ENCODE measurements at places on chromosomes 7 and 10. TPM values are rescaled to one million over a fixed set of nuclear protein-coding genes. Genes with fewer than 3 reads are reported as not detected.
A peak's percentile ranks its signal among the peaks of the same experiment; 100 is the strongest.

DNA sequence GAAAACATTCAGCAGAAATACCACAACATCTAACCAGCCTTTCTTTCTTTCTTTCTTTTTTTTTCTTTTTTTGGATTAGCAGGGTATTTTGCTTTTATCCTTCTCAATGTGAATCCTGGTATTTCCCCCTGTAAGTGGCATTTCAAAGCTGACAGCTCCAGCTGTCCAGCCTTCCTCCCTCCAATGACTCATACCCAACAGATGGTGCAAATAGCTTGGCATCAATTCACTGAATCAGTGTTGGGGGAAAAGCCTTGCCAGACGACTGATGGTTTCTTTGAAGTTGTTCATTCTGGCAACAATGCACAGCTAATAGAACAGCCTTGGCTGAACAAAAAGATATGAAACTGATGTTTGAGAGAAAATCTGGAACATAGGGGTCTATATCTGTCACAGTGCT, 316.8 kb upstream of the STEAP1 start:
- DNase-seq, result no peak
- peaks cover 8% of the 10 kb centered on the region for H3K4me1 ChIP-seq
- no peak overlapping the region for H3K4me3 ChIP-seq
- no peak overlapping the region for H3K27ac ChIP-seq

FAM25G gene
- not detected for total RNA-seq

GRCh38 chr10:61896854-61897661, 4.4 kb upstream of the ARID5B start:
- peak overlapping the region; percentile 73 for H3K4me3 ChIP-seq
- peak; percentile 56 for DNase-seq
- H3K27me3 ChIP-seq, result no peaks in the 10 kb centered on the region
- H3K36me3 ChIP-seq, result no peaks in the 10 kb centered on the region
- H3K4me1 ChIP-seq, result peaks cover 42% of the 10 kb centered on the region

GRCh38 chr10:88165849-88166271, 302.4 kb downstream of the PTEN start:
- H3K4me3 ChIP-seq, result no peak overlapping the region
- peaks cover 33% of the 10 kb centered on the region for H3K4me1 ChIP-seq
- peaks cover 1% of the 10 kb centered on the region for H3K27me3 ChIP-seq
- no peak overlapping the region for H3K27ac ChIP-seq
- H3K36me3 ChIP-seq, result peaks cover 4% of the 10 kb centered on the region

DNA sequence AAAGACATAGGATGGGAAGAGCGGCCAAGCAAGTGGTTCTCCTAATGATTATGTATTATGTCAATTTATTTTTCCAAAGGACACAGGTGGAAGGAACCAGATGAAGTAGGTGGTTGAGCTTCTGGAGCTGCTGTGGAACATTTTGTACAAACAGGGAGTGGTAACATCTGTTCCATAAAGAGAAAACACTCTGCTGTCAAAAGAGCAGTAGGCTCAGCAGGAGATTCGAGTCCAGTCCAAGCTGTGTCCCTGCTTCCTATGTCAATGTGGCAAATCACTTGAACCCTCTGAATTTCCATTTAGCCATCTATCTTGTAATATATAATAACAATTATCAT, 448.0 kb upstream of the ANKRD30A start:
- no peak overlapping the region for H3K4me3 ChIP-seq
- DNase-seq, result no peak
- no peaks in the 10 kb centered on the region for H3K36me3 ChIP-seq
- no peaks in the 10 kb centered on the region for H3K4me1 ChIP-seq
- no peaks in the 10 kb centered on the region for H3K27me3 ChIP-seq
- no peak overlapping the region for H3K27ac ChIP-seq

DNA sequence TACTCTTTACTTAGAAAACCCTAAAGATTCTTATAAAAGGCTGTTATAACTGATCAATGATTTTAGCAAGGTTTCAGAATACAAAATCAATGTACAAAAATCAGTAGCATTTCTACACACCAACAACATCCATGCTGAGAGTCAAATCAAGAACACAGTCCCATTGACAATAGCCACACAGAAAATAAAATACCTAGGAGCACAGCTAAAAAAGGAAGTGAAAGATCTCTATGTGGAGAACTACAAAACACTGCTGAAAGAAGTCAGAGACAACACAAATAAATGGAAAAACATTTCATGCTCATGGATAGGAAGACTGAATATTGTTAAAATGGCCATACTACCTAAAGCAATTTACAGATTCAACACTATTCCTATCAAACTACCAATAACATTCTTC, 427.0 kb downstream of the KCNMA1 start:
- no peak overlapping the region for H3K4me3 ChIP-seq
- H3K27me3 ChIP-seq, result no peaks in the 10 kb centered on the region
- no peaks in the 10 kb centered on the region for H3K36me3 ChIP-seq
- DNase-seq, result no peak
- no peaks in the 10 kb centered on the region for H3K4me1 ChIP-seq

AQP1 gene
- not detected for total RNA-seq

NEUROD6 gene
- not detected for total RNA-seq

GRCh38 chr10:119413471-119414080, 128.9 kb downstream of the RGS10 start:
- H3K36me3 ChIP-seq, result peaks cover 4% of the 10 kb centered on the region
- H3K4me3 ChIP-seq, result no peak overlapping the region
- DNase-seq, result no peak
- no peaks in the 10 kb centered on the region for H3K27me3 ChIP-seq

DNA sequence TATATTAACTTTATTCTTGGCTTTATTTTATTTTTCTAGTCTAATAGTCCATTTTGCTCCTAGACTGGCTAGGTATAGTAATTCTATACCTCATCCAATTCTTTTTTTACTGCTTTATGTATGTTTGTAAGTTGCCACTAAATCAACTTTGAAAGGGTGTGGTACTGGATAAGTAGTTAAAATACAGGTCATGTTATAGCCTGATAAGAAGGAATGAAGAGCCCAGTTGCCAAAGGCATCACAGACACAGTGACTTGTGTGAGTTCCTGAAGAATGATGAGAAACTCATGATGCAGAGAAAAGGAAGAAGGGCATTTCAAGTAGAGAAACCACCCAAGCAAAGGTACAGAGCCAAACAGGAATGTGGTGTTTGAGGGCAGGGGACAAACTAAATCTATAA, 27.3 kb downstream of the NAPEPLD start:
- H3K27ac ChIP-seq, result no peak overlapping the region
- H3K4me1 ChIP-seq, result no peaks in the 10 kb centered on the region
- no peak for DNase-seq
- H3K27me3 ChIP-seq, result no peaks in the 10 kb centered on the region
- peaks cover 30% of the 10 kb centered on the region for H3K36me3 ChIP-seq

TRIM50 gene
- total RNA-seq, result not detected

FAM149B1 gene
- 13.8 TPM for total RNA-seq

DNA sequence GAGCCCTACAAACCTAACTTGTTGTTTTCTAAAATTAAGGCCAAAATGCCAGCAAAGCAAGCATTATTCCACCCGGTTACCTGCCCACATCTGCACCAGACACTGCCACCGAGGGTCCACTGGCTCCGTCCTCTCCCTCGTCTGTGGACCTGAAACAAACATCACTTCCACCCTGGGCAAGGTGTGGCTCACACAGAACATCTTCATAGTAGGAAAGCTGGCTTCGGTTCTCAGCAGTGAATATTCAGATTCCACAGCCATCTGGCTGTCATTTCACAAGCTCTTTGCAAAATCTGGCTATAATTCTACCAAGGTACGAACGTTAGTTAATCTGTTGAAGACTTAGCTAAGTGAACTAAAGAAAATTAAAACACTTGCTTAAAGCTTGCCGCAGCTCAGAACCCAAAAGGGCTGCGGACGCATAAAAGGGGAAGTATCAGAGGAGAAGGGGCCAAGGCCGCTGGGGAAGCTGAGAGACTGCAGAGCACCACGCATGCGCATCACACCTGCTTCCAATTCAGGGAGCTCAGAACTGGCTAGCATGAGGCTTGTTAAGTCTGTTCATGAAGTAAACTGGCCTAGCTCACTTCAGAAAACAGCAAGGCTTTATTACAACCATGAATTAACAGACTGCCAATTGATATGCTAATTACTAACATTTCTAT, 46.1 kb downstream of the PTPRN2 start:
- no peak overlapping the region for H3K4me3 ChIP-seq
- no peak for DNase-seq
- no peaks in the 10 kb centered on the region for H3K4me1 ChIP-seq
- no peaks in the 10 kb centered on the region for H3K36me3 ChIP-seq
- no peaks in the 10 kb centered on the region for H3K27me3 ChIP-seq
- H3K27ac ChIP-seq, result no peak overlapping the region
